ENCODE measurements at places on chromosomes 2 and 18.
A peak's percentile ranks its signal among the peaks of the same experiment; 100 is the strongest.

GRCh38 chr2:102107741-102108070 lies 34.8 kb upstream of the IL1R1 start:
- DNase-seq: no peak

DNA sequence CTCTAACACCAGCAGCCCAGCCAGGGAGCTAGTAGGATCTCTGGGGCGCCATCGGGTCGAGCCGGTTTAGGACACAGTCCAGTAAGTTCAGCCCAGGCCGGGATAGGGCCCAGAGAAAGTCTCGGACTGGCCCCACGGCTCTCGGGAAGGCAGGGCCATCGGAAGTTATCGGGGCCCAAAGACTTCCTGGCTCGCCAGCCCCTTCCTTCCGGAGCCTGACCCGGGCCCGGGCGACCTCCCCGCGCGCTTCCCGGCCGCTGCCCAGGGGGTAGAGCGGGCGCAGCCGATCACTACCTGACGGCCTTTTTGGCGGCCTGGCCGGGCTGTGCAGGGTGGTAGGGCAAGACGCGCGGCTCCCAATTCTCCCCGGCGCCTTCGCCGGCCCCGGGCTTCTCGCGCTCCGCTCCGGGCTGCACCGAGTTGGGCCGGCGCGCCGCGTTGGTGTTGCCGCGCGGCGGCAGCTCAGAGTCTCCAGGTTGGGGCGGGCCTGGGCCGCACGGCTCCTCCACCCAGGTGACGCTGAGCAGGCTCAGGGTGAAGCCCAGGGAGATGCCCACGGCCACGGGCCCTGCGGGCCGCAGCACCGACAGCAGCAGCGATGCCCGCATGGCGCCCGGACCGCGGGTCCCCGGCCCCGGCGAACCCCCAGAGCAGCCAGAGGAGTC lies 546 bp downstream of the CHPF start:
- no peak for DNase-seq

DNA sequence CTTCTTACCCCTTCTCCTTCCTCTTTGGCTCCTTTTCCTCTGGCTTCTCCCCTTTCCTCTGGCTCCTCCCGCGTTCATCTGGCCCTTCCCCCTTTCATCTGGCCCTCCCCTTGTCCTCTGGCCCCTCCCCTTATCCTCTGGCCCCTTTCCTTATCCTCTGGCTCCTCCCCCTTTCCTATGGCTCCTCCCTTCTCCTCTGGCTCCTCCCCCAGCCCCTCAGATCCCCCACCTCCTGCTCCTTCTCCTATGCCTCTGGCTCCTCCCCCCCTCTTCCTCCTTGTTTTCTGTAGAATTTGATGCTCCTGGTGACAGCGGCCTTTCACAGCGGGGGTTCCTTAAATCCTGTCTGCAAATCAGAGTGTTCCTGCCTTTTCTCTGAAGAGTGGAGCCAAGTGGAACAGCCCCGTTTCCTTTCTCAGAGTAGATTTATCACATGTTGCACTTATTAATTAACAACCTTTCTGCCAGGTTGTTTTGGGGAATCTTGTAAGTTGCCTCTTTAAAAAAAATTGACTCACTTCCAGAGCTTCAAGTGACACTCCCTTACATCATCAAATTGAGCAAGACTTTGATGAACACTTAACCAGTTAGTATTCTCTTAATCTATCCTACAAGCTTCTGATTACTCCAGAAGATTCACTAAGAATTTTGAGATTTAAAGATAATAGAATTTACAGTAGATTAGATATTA lies 27.9 kb downstream of the FABP1 start:
- DNase-seq: no peak

GRCh38 chr18:23548275-23548674 lies 38.0 kb downstream of the NPC1 start:
- no peak for DNase-seq

DNA sequence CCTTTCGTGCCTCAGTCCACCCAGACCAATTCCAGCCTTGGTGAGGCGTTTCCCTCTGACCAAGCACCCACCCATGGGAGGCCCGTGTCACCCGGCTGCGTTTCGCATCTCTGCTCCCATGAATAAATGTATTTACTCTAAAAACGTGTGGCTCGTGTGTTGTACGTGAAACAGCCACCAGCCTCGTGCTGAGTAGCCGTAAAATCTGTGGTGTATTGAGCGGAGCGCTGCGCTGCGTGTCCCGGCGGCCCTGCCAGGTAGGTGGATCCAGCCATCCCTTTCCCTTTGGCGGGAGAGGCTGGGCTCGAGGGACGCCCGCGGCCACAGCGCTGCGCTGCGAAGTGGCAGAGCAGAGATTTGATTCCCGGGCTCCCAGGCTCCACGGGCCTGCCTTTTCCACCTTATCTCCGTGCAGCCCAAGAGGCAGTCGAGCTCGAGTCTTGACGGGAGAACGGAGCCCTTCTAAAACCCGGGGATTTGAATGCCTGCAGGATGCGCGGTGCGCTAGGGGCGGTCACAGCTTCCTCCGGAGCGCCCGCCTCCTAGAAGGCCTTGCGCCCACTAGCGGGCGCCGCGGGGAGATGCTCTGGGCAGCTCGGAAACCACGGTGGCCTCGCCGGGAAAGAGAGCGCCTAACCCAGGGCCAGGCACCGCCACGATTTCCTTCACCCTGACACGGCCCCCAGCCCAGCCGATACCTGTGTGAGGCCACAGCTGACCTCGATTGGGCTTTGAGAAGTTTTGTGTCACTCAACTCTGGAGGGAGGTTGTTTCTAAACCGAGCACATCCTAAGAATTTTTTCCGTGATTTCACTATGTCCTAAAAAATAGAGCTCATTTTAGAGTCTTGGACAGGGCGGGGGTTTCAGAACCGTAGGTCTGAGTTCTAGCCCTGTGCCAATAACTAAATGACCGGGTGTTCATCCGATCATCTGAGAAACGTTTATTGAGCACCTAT lies 3.9 kb upstream of the PSMD1 start:
- peak; percentile 84 for DNase-seq

GRCh38 chr2:101082998-101083397 lies 68.2 kb downstream of the TBC1D8 start:
- no peak for DNase-seq

- no peak for DNase-seq
Measured at GRCh38 chr2:227198866-227199265, 34.4 kb downstream of the COL4A3 start.

- DNase-seq: no peak
Measured at GRCh38 chr2:218727502-218728165, 17.0 kb downstream of the TTLL4 start.

- no peak for DNase-seq
Measured at GRCh38 chr18:59795882-59796281, 98.7 kb upstream of the CCBE1 start.

GRCh38 chr2:218026676-218027425 lies 24.1 kb upstream of the TNS1 start:
- no peak for DNase-seq

DNA sequence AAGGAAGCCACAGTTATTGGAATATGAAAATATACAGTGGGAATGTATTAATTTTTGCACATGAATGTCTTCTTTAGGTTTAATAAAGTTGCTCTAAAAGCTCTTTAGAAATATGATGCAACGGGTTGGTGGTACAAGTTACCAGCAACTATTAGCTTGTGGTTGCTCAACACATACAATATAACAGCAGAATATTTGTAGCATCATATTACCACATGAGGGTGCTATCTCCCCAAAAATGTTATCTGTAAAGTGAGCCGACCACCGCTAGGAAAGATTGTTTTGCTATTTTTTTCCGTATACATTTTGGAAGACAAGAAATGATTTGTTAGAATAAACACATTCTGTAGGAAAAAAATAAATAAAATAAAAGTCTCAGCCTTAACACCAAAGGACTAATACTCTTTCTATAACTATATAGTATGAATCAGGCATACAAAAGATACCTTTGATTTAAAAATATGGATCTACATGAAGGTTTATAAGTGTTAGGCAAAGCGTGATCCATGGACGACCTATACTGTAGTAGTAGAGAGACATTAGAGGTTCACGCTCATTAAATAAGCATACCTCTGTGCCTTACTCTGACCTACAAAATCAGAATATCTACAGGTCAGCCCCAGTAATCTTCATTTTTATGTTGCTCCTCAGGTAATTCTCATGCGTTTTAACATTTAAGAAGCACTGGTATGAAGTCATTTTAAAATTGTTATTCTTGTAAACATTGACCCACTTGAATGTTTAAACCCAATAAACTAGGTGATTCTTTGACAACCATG lies 1110.6 kb upstream of the ACVR2A start:
- no peak for DNase-seq

DNA sequence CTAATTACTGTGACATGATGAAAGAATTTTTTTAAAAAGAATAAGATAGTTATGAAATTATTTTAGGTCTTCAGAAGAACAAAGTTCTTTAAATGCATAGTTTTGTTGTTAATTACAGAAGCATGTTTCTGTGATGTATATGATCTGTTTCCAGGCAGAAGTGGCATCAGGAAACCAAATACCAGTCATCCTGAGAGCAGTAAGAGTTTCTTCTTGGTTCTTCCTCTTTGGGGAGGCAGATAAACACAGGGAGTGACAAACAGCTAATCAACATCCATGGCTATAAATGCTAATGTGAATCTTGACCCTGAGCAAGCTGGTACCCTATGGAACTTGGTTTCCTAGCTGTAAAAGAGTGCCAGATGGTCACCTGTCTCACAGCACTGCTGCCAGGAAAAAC lies 29.2 kb downstream of the WIPF1 start:
- no peak for DNase-seq

GRCh38 chr2:100237770-100238169 lies 84.5 kb downstream of the LONRF2 start:
- no peak for DNase-seq

- DNase-seq: no peak
Measured at GRCh38 chr2:147910990-147911473, 66.2 kb downstream of the ACVR2A start.

GRCh38 chr2:62760555-62760954 lies 55.0 kb downstream of the EHBP1 start:
- DNase-seq: no peak

DNA sequence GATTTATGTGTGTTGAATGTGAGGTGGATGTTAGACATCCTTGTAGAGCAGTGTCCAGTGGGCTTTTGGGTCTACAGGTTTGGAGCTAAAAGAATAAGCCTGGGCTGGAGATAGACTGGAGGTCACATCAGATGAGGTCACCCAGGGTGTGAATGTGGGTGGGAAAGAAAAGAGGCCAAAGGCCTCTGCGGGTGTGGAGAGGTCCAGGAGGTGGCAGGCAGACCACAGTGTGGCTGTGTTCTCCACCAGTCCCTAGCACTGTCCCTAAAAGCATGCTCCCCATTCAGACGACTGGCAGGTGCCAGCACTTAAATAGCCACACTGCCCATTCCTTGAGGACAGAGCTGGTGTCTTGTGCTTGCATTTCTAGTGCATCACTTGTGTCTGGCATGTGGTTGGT lies 4.1 kb downstream of the ATG4B start:
- no peak for DNase-seq

DNA sequence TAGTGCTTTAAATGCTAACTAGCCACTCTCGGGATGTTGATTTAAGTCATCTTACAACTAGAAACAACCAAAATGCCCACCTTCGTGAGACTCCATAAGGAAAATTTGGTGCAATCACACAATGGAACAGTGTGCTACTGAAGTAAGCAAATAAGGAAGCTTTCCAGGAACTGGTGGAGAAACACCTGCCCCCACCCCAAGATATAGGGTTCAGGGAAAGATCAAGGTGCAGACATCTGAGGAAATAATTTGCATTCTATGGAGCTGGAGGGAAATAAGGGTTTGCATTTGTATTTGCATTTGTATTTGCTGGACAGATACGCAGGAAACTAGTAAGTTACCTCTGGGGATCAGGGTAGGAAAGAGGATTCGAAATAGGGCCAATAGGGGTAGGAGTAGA lies 90.9 kb downstream of the ACAA2 start:
- no peak for DNase-seq

- DNase-seq: no peak
Measured at GRCh38 chr2:163752267-163752666, 16.5 kb upstream of the FIGN start.

Data from activated T-cell treated with anti-CD3 and anti-CD28 coated beads for 48 hours (primary cell).